ENCODE measurements at places on chromosomes 16 and 17.

DNA sequence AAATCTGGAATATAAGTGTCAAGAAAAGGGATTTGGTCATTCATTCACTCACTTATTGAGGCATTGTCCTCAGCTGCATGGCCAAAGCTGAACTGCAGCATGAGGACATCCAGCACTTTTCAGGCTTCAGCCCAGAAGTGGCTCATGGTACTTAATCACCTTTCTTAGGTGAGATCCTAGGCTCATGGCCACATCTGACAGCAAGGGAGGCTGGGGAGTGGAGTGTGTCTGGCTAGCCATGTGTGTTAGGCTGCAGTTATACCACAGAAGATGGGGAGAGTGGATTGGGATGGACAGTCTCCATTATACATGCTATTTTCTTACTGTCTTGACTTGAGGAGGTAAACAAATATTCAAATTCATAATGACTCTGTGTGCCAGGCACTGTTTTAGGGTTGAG lies 68.8 kb downstream of the SHISA6 start:
- DNase-seq: no peak

GRCh38 chr16:22663389-22664064 lies 150.4 kb upstream of the HS3ST2 start:
- DNase-seq: no peak

- peak; percentile 89 for DNase-seq
Measured at GRCh38 chr17:41666237-41666641, 22.4 kb upstream of the EIF1 start.

DNA sequence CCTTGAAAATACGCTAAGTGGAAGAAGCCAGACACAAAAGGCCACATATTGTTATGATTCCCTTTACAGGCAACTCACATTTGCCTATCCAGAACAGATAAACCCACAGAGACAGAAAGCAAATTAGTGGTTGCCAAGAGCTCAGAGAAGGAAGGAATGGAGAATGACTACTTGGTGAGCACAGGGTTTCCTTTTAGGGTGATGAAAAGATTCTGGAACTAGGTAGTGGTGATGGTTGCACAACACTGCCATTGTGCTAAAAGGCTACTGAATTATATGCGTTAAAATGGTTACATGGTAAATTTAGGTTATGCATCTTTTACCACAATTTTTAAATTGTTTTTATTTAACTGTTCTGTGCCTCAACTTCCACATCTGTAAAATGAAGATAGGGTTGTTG lies 4.4 kb downstream of the COPRS start:
- no peak for DNase-seq

DNA sequence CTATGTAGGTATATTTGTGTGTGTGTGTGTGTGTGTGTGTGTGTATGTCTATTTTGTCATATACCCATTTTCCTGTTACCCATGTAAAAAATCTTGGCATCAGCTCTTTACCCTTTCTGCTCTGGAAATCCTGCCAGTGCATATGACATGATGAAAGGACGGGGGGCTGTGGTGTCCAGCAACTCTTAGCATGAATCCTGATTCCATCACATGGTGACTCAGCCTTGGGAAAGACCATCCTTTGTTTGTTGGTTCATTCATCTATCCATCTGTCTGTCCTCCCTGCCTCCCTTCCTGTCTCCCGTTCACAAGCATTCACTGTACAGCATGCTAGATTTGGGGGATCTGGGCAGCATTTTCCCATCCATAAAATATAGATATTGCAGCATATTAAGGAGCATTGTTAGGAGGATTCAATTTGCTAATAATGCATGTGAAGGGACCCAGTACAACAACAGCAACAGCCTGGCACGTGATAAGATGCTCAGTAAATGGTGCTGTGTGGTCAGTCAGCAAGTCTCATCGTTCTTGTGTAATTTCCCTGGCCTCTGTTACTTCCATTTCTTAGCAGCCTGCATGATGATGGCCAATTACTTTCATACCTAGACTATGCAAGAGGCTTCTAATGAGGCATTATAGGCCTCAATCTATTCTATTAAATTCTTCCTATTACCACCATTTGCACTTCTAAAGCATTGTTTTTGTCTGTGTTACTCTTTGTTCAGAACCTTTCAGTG lies 191.0 kb downstream of the PRKCA start:
- DNase-seq: no peak

- DNase-seq: peak; percentile 99
Measured at GRCh38 chr17:7887482-7888183, 956 bp upstream of the CHD3 start.

GRCh38 chr16:84970447-84971127 lies 40.7 kb downstream of the ZDHHC7 start:
- DNase-seq: peak; percentile 33

DNA sequence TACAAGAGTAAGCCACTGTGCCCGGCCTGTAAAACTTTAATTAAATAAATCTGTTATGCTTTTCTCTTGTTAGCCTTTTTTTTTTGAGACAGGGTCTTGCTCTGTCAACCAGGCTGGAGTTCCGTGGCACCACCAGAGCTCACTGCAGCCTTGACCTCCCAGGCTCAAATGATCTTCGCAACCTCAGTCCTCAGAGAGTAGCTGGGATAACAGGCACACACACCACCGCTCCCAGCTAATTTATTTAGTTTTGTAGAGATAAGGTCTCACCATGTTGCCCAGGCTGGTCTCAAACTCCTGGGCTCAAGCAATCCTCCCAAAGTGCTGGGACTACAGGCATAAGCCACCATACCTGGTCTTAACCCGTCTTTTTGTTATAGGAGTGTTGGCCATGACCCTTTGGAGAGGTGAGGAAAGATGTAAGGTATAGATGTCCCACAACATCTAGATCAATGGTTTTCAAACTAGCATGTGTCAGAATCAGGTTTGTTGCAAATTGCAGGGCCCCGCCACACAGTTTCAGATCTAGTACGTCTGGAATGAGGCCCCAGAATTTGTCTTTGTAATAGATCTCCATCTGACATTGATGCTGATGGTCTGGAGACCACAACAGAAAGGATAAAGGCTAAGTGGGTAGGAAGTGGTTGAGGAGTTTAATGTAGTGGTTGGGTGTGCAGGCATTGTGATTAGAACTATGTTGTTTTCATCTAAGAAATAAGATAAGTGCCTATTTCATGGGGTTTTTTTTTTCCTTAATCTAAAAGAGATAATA lies 4.3 kb upstream of the GGA2 start:
- no peak for DNase-seq

DNA sequence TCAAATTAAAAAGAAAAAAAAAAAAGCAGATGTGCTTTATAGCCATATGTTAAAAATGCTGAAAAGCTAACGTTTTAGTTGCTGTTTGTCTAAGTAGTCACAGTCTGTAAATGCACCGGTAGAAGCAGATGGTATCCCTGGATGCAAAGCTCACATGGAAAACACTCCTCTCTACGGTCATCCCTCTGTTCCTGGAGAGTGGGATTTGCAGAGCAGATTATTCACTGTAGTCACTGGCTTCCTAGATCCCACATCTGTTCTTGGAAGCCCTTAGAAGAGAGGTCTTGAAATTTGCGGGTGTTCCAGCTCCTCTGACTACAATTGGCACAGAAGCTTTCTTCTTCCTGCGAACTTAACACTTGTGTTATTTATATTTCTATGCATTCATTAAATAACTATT lies 186.6 kb downstream of the PMP22 start:
- DNase-seq: no peak

- no peak for DNase-seq
Measured at GRCh38 chr16:82092711-82093110, 57.7 kb downstream of the HSD17B2 start.

GRCh38 chr16:90077757-90078578 lies 837 bp upstream of the PRDM7 start:
- peak; percentile 11 for DNase-seq

DNA sequence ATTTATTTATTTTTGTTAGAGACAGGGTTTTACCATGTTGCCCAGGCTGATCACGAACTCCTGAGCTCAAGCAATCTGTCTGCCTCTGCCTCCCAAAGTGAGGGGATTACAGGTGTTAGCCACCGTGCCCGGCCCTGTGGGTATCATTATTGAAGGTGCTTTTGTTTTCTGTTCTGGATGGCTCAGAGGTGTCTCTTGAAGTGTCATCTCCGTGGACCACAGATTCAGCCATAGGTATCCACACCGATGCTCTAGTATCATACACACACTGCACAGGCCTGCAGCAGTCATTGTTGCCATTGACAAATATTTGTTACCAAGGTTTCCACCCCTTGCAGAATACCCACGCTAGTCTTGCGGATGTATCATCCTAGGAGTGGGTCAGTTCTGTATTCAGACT lies 446.2 kb downstream of the XYLT1 start:
- no peak for DNase-seq

DNA sequence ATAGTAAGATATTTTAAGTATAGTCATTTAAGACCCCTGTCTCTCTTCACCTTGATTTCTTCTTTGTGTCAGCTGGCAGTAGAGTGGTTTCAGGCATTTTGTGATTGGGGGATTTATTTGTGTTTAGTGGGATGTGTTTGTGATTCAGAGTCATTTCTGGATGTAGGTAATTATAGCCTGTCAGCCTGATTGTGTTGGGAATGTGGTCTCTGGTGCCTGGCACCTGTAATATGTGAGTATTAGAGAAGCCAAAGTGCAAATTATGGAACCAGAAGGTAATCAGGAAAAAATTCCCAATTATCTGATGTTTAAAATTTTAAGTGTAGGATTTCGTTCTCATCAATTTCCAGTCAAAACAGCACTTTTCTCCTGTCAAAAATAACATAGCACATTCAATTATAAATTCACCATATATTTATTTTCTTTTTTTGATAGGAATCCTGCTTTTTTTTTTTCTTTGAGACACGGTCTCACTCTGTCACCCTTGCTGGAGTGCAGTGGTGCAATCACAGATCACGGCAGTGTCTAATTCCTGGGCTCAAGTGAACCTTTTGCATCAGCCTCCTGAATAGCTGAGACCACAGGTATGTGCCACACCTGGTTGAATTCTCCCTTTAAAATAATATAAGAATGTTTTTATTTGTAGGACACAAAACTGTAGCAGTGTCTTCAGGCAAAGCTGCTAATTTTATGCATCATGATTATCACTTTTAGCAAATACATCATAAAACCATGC lies 42.7 kb downstream of the ATF7IP2 start:
- peak; percentile 1 for DNase-seq

DNA sequence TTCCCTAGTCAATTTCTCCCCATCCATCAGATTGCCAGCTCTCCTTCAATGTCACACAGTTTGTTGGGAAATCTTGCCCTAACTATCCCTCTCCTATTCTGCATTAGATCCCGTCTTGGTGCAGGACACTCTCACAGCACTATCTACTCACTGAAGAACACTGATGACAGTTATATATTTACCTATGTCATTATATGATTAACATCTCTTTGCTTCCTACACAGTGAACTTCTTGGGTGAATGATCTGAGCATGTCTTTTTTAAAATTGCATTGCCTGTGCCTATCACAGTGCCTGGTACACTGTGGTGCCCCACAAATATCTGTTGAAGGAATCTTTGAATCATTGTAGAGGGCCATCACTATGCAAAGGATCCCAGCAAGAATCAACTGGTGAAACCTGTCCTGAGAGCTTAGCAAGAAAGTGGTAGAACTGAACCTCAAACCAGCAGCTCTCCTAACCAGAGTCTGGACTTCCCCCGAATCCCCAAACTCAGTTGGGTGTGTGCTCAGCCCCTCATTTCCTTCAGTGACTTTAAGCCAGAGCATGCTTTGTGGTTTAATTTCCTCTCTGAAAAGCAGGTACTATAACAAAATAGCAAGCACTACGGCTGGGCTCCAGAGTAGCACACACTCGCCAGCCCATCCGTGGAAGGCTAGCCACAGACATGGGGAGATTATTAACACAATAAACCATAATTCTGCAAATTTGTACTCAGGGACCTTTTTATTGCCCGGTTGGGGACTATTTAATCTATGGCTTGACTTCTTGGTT lies 680.7 kb upstream of the SALL1 start:
- no peak for DNase-seq

- no peak for DNase-seq
Measured at GRCh38 chr16:28893291-28893690, 15.0 kb downstream of the ATP2A1 start.

GRCh38 chr17:60540460-60540859 lies 14.4 kb upstream of the APPBP2 start:
- no peak for DNase-seq

- DNase-seq: no peak
Measured at GRCh38 chr17:5788266-5788900, 204.1 kb upstream of the NLRP1 start.

- no peak for DNase-seq
Measured at GRCh38 chr16:48525201-48526057, 84.6 kb downstream of the N4BP1 start.

DNA sequence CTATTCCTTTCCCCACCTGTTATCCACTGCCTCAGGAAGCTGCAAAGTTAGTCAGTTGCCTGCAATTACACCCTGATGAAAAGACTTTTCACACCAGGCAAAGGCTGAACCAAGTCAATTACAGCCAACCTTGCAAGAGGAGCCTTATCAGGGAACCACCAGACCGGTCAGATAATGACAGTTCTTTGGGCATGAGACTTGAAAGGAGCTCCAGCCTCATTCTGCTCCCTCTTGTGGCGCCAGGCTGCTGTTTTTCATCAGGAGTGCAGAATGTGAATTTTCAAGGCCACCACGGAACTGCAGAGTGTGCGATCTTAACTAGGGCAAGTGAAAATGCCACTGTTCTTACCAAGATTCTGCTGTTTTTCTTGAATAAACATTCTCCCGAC lies 22.5 kb downstream of the DNAI2 start:
- no peak for DNase-seq

DNA sequence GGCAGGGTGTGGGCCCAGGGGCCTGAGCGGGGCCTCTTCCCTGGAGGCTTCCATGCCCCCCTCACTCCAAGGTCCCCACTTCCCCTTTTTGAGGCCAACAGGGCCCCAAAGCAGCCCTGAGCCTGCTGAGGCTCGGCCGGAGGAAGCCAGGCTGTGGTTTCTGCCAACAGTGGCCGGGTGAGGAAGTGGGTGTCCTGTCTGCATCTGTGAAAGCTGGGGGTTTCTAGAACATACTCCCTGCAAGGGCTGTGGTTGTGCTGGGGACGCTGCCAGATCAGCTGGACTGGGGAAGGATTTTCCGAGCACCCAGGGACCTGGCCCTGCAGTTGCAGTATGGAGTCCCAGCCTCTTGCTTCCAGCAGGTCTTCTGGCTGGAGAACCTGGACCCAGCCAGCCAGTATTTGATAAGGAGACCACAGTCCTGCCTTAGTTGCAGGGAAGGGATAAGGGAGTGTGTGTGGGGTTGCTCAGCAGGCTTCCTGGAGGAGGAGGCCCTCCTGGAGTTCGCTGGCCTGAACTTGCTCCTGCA lies 15.7 kb downstream of the ADCY7 start:
- no peak for DNase-seq

GRCh38 chr16:64047207-64047606 lies 1074.7 kb downstream of the CDH11 start:
- DNase-seq: no peak

- DNase-seq: no peak
Measured at GRCh38 chr16:58128181-58128631, 975 bp downstream of the CFAP20 start.

- DNase-seq: no peak
Measured at GRCh38 chr17:75561927-75562603, 25.5 kb upstream of the MYO15B start.

All from NCI-H1105 treated with DMSO at 0.1 percent for 48 hours (cell line).